HT1080 (cell line): ENCODE measurements at places on chromosomes 12 and 14. TPM values are rescaled to one million over a fixed set of nuclear protein-coding genes. Genes with fewer than 3 reads are reported as not detected.

- DNase-seq, result no peak
These were observed 42.0 kb upstream of the ATP2B1 start for GRCh38 chr12:89750389-89751351.

DNA sequence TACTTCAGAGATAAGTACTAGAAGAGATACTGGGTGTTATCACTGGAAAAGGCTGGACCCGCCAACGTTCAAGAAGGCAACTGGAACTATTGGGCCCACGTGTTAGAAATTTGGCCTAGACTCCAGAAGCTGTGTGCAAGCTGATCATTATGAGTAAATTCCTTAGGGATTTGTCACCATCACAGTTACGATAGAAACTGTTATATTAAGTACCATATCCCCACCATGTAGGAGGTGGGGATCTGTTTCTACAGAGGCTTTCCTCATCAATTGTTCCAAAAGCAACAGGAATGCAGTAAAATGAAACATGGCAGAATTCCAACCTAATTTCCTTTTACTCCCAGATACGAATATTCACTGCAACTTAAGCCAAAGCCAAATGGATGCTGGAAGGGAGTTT is 170.7 kb downstream of the NOVA1 start:
- peak; percentile 10 for DNase-seq

GRCh38 chr12:109873653-109874052 is 6.7 kb downstream of the GLTP start:
- no peak for DNase-seq

DNA sequence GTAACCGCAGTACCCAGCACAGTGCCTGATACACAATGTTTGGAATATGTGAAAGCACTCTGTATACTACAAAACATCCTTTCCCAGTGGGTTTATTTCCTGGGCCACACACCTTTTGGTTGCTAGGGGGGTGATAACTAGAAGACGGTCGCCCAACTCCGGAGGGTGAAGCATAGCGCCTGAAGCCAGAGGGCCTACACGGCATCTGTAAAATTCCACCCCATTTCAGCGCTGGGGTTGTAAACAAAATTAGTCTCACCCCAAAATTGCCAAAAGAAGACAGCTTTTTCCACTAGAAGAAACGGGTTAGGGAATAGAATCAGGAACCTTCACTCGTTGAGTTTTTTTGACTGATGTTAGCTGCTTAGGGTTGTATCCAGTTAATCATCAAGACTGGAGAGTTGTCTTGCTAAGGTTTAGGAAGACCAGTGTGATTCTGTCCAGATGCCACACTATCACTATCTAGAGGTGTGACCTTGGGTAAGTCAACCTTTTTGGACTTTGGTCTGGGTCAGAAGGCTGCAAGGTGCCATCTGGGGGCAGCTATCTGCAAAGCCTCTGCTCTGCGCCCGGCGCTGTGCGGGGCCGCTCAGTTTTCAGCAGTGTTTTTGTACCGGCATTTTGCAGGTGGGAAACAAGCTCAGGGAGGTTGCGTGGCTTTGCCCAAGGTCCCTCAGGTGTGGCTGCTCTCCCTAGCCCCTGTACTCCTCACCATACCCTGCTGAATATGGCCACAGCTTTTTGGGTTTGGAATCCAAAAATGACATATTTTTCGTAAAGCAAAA is 1.3 kb downstream of the ZNF839 start:
- no peak for DNase-seq

DNA sequence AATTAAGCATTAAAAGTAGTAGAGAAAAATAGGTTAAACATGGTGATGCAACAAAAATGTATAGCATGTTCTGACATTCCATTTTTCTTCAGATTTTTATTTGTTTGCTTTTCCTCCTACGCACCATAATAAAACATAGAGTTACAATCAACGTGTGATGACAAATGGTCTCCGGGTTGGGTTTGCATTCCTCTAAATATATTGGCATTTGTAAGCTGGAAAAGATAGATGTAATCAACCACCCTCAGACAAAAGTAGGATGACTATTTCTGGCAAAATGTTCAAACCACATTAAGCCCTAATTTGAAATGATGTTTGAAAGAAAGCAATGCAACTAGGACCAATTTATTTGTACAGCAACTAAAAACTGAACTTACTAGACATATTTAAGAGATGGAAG is 58.4 kb downstream of the SLC25A21 start:
- DNase-seq, result no peak

DNA sequence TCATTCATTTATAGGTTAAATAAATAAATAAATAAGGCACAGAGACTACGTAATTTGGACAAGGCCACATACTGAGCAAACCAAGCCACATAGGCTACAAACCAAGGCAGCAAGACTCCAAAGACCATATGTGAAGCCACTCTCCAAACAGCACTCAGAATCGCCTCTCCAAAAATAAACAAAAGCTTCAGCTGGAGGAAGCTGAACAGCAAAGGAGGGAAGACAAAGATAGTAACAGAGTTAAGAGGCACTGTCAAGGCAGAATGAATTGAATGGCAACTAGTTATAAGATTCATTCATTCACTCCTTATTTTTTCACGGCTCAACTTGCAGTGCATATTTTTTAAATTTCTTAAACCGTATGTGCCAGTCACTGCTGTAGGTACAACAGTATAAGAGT is 200.5 kb upstream of the GRIP1 start:
- no peak for DNase-seq

GRCh38 chr12:43742106-43742505 is 16.5 kb downstream of the PUS7L start:
- DNase-seq, result peak; percentile 65

Gene ATG2B
- total RNA-seq, result 6.9 and 9.4 TPM in 2 replicates

Gene POTEG
- total RNA-seq, result 2.0 and 2.2 TPM in 2 replicates

Gene OR6C6
- total RNA-seq, result not detected in 2 replicates

- DNase-seq, result no peak
These were observed 22.4 kb downstream of the P2RX2 start for GRCh38 chr12:132640936-132641335.

- DNase-seq, result no peak
These were observed 44.6 kb downstream of the CACNA2D4 start for GRCh38 chr12:1873531-1874510.

GRCh38 chr12:64145226-64145625 is 76.9 kb downstream of the KICS2 start:
- DNase-seq, result no peak

Gene KCNA1
- total RNA-seq, result not detected in 2 replicates

GRCh38 chr14:64968167-64968566 is 4.0 kb downstream of the RAB15 start:
- no peak for DNase-seq

Gene LGALS3
- 53.8 and 69.3 TPM in 2 replicates for total RNA-seq

- DNase-seq, result no peak
These were observed 25.5 kb downstream of the CLECL1 start for GRCh38 chr12:9707356-9707755.

Gene CD4
- total RNA-seq, result 0.10 TPM in 1 of 2 replicates, not detected in the other

GRCh38 chr12:55073043-55074022 is 52.9 kb upstream of the OR9K2 start:
- DNase-seq, result peak; percentile 28

DNA sequence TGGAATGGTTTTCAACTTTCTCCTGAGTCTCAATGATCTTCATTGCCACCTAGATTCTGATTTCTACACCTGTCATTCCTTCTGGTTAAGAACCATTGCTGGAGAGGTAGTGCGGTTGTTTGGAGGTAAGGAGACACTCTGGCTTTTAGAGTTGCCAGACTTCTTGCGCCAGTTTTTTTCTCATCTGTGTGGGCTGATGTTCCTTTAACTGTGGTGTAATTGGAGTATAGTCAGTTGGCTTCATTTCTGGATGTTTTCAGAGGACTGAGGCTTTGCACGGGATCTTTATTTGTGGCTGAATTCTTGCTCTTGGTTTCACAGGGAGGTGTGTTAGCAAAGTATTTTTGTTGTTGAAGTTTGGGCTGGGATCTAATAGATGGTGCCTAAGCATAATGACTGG is 5.7 kb upstream of the CLEC4D start:
- no peak for DNase-seq

Gene SDR9C7
- not detected in 2 replicates for total RNA-seq

DNA sequence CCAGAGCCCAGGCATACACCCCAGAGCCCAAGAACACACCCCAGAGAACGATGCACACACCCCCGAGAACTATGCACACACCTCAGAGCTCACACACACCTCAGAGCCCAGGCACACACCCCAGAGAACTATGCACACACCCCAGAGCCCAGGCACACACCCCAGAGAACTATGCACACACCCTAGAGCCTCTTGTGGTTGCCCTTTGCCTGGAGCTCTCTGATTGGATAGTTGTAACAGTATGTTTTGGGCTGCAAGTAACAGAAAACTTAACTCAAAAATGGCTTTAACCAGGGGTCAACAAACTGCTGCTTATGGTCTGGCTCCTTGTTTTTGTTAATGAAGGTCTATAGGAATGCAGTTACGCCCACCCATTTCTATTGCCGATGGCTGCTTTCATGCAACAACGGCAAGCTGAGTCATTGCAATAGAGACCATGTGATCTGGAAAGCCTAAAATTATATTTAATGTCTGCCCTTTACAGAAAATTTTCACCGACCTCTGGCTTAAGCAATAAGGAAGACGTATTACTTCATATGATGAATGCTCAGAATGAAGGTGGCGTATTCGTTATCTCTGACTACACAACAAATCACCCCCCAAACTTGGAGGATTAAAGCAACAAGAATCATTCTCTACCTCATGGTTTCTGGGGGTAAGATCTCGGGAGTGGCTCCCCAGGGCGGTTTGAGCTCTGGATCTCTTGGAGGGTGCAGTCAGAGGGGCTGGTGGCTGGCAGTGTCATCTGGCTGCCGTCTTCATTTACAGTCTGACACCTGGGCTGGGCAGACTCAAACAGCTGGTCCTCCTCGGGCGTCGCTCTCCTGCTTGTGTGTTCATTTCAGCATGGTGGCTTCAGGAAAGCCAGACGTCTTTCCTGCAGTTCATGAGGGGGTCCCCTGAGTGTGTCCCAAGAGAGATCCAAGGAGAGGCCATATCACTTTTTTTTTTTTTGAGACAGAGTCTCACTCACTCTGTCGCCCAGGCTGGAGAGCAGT is 66.3 kb upstream of the NCOR2 start:
- no peak for DNase-seq

Gene EML5
- 1.5 and 2.0 TPM in 2 replicates for total RNA-seq

- DNase-seq, result no peak
These were observed 49.8 kb downstream of the GNS start for GRCh38 chr12:64709429-64709828.

DNA sequence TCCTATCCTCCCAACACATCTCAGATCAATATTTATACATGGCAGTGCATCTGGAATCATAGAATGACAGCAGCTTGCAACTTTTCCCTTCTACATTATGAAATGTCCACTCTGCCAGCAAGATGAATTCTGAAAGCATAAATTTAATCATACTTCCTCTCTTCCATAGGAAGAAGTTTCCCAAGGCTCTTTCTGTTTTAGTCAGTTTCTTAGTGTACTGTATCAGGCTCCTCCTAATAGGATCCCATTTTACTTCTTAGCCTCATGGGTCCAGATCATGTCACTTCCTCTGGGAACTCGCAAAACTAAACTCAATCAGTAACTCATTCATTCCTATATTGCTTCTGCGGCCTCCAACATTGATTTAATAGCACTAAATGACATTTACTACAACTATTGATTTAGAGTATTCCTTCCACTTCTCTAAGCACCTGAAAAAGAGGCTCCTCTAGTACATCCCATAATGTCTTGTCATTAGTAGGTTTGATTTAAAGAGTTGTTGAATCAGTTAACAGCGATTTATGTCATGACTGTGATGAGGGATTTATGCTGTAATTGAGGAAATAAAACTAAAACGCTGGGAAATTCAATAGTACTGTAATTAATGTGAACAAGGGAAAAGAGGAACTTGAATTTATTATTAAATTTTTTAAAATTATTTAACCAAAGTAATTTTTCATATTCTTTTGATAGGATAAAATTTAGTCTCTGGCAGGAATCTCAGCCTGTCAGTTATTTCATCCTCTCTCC is 4.0 kb downstream of the CLEC1A start:
- no peak for DNase-seq

DNA sequence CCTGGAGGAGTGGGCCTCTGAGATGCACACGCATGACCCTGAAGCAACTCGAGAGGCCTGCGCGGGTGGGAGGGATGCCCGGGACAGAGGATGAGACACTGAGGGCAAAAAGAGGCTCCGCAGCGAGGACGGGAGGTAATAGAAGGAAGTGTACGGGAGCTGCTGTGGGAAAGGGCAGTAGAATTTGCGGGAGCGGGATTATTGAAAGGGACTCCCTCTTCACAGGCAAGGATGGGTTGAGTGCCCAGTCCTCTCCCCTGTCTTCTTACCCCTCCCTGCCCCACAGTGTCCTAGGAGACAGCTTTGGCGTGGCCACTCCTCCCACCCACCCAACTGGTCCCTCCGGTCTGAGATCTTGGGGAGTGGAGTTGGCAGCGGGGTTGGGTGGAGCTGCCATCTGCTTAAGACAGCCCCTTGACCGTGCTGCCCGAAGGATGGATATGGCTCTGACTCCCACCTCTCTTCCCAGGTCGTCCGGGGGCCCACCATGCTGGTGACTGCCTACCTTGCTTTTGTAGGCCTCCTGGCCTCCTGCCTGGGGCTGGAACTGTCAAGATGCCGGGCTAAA is 15.7 kb upstream of the ESPL1 start:
- DNase-seq, result no peak

DNA sequence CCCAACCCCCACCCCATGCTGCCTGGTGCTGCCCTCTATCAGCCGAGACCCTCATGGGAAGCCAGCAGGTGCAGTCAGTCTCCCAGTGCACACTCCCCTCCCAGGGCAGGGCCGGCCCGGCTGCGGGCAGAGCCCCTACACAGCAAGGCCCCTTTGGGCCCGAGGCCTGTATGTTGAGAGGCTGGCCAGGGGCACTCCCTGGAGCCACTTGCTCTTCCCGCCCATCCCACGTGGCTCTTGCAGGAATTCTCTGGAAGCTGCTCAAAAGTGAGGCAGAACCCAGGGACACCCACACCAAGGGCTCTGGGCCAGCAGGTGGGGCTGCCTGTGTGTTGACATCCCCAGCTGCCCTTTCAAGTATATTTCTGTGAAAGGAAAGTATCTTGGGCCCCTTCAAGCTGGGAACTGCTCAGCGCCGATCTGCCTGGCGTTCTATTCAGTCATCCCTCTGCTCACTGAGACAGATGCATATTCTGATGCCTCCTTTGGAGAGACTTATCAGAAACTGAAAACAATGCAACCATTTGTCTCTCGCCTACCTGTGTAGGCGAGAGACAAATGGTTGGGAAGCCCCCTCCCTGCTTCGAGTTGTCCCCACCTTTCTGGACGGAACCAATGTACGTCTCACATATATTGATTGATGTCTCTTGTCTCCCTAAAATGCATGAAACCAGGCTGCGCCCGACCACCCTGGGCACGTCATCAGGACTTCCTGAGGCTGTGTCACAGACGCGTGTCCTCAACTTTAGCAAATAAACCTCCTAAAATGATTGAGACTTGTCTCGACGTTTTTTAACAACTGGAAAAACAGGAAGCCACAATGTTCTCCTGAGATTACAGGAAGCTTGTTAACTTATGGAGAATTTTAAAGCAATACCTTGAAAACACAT is 6.0 kb downstream of the GPR132 start:
- no peak for DNase-seq

Gene KCNH5
- total RNA-seq, result 1.0 and 3.0 TPM in 2 replicates

GRCh38 chr12:90181216-90181615 is 472.6 kb upstream of the ATP2B1 start:
- DNase-seq, result no peak

GRCh38 chr14:93302688-93303581 is 29.9 kb downstream of the BTBD7 start:
- no peak for DNase-seq
